ENCODE measurements at places on chromosomes 2 and 18. TPM values are rescaled to one million over a fixed set of nuclear protein-coding genes. Genes with fewer than 3 reads are reported as not detected.
A peak's percentile ranks its signal among the peaks of the same experiment; 100 is the strongest.

The ZSWIM2 gene
- 0.06 TPM for total RNA-seq

The KCNK3 gene
- 0.32 TPM for total RNA-seq

The WDPCP gene
- 7.7 TPM for total RNA-seq

The PCARE gene
- total RNA-seq, result not detected

The CFAP65 gene
- total RNA-seq, result not detected

The RND3 gene
- 96.0 TPM for total RNA-seq

The DYNAP gene
- not detected for total RNA-seq

The FBXO36 gene
- 3.1 TPM for total RNA-seq

The C2orf76 gene
- total RNA-seq, result 15.5 TPM

The CNOT9 gene
- total RNA-seq, result 82.1 TPM

The CENPA gene
- total RNA-seq, result 22.1 TPM

The AGXT gene
- total RNA-seq, result not detected

- DNase-seq, result no peak
Observed at GRCh38 chr2:130796290-130796689, 40.4 kb upstream of the ARHGEF4 start.

DNA sequence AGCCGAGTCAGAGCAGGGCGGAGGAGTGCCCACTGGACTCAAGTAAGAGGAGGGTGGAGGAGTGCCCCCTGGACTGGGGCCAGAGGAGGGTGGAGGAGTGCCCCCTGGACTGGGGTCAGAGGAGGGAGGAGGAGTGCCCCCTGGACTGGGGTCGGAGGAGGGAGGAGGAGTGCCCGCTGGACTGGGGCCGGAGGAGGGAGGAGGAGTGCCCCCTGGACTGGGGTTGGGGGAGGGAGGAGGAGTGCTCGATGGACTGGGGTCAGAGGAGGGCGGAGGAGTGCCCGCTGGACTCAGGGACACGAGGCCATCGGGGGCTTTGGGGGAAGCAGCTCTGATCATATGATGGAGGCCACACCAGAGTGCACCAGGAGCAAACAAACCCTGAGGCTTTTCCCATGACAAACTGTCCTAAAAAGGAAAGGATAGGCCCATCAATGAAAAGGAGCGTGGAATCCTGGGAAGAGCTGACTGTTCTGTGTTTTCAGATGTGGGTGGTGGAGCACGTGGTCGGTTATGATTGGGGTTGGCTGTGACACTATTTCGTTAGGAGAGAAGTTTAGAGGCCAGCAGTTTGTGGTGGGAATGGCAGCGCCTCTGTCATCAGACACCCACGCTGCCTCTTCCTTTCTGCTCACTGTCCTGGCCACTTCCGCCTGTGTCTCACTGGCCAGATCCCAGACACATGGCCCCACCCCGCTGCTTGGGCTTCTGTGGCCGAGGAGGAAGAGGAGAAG, 24.5 kb upstream of the HPCAL1 start:
- peak; percentile 96 for DNase-seq

GRCh38 chr2:122193622-122194021, 438.2 kb downstream of the TSN start:
- no peak for DNase-seq

DNA sequence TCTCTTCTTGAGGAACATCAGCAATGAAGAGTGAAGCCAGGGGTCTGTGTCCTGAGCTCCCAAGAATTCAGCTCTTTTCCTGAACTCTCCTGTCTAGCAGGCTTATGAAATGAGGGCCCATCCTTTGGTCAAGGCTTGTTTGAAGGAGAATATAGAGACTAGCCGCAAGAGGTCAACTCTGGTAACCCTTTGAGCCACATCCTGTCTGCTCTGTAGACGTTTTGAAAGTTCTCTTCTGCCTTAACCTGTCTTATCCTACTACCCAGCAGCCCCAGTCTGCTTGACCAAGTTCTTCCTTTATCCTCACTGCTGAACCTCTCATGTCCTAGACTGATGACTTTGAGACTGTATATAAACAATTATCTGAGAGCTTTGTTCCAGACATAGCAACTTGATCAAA, 5.4 kb downstream of the SEMA4F start:
- DNase-seq, result no peak

GRCh38 chr18:10791169-10791831, 265.5 kb downstream of the NAPG start:
- no peak for DNase-seq

DNA sequence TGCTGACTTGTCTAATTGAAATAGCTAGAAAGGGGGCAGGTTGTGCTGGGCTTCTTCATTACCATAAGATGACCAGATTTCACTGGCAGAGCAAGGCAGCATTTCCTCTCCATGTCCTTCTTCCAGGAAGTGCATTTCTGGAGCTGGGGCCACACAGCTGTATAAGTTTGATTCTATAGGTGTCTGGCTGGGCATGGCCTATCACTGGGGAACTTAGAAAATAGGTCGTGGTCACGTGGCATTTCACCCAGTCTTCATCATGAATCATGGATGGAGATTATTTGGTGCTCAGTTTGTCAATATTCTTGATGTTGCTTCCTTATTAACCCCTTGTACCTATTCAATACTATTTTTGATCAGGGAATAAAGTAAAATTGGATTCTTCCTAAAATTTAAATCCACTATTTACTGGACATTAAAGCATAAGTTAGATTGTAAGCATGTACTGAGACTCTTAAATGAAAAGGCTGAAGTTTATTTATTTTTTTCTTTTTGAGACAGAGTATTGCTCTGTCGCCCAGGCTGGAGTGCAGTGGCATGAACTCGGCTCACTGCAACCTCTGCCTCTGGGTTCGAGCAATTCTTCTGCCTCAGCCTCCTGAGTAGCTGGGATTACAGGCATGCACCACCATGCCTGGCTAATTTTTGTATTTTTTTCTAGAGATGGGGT, 49.5 kb upstream of the TMEM87B start:
- no peak for DNase-seq

DNA sequence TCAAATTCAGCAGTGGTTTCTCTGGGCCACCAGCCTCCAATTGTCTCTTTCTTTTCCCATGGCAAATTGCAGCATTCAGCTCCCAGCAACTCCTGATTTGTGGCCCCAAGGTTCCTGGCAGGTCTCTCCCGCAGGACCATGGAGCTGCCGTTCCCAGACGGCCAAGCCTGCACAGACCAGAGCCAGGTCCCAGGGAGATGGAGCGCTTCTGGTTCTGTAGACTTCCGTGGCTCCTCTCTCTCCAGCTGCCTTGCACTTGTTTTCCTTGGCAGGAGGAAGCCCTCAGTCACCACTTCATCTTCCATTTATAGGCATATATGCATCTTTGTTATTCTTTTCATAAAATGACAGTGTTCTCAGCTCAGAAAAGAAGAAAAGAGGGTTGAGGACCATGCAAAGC, 21.7 kb downstream of the TNP1 start:
- no peak for DNase-seq

GRCh38 chr2:2646433-2647051, 315.5 kb upstream of the MYT1L start:
- no peak for DNase-seq

GRCh38 chr18:50955253-50955652, 12.6 kb upstream of the ELAC1 start:
- no peak for DNase-seq

DNA sequence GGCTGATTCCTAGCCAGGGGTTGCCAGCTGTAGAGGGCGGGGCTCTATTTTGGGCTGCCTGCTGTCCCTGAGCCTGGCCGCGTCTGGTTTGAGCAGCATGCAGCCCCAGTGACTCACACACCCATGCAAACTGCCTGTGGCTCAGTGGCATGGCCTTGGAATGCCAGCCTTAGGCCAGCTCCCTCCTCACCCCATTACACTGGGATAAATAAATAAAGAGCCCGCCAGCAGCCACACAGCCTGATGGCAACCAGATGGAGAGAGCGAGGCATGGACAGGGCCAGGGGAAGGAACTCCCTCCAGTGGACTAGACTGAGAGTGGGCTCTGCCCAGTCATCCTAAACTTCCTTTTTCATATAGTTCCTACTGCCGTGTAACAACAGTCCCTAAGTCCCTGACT, 18.3 kb downstream of the NHEJ1 start:
- peak; percentile 95 for DNase-seq

DNA sequence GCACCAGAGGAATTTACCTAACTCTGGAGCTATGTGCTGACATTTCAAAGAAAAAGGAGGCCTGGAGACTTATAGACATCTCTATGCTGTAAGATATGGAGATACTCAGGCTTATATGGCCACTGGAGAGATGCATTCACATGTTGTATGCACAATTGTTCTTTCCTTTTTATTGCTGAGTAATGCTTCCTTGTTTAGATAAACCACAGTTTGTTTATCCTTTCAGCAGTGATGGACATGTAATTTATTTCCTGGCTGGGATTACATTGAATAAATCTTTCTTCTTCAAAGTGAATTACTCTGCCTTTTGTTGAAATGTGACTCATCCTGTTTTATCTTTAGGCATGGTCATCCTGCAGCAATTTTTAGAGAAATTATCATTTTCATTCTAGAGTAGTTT, 716.7 kb upstream of the GCFC2 start:
- DNase-seq, result no peak

DNA sequence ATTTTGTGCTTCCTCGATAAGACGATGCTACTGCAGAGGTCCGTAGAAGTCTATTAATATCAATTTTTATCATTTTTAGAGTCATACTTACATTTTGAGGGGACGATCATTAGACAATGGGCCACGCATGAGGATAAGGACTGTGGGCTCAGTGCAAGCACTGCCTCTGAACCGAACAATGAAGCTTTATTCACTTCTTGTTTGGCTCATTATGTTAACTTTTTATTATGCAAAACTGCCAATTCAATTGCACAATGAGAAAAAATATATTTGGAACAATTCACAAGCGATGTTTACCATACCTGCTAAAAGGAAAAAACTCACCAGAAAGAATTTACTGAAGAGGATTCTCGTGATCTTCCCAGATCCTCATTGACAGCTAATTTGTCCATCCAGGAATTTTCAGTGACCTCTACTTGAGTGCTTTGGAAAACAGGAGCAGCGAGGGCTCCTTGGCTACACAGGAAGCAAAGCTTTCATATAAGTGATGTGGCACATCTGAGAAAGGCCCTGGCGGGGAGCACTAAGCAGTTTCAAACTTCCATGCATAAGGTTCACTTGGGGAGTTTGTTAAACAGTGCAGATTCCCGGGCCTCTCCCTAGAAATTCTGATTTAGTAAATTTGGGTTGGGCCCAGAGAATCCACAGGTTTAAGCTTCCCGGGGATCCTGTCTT, 13.3 kb upstream of the CAPN13 start:
- no peak for DNase-seq

DNA sequence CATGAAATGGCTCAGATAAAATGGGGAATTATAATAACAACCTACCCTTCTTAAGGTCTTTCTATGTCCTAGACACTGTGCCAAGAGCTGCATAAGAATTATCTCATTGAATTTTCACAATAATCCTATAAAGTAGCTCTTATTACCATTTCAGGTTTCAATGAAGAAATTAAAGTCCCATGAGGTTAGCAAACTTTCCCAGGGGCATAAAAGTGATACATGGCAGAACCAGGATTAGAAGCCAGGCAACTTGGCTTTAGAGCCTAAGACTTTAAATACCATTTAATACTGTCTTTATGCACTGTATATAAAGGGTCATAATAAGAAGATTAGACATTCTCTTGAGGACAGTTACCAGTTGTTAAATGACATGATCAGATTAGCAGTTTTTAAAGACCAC, 130.1 kb downstream of the GCA start:
- DNase-seq, result no peak

GRCh38 chr2:177799531-177799930, 273.0 kb downstream of the PDE11A start:
- peak; percentile 14 for DNase-seq

DNA sequence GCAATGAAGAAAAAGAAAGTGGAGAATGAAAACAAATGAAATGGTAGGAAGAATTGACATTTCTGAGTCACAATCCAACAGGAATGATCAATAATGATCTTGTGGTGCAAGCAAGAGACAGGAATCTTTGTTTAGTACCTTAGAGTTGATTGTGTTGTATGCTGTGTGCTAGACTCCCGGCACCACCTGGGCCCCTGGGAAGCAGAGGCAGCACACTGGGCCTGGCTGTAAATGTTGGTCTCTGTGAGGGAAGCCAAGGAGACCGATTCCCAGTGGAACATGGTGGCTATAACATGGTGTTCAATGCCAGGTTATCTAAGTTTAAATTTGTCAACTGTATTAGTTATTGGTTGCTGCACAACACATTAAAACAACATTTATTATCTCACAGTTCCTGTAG, 9.8 kb upstream of the CWC22 start:
- no peak for DNase-seq

GRCh38 chr2:215705771-215706361, 270.0 kb upstream of the FN1 start:
- no peak for DNase-seq

- DNase-seq, result no peak
Observed at GRCh38 chr2:106189325-106189724, 4.8 kb downstream of the UXS1 start.

- no peak for DNase-seq
Observed at GRCh38 chr2:69217333-69218080, 169.5 kb downstream of the GFPT1 start.

DNA sequence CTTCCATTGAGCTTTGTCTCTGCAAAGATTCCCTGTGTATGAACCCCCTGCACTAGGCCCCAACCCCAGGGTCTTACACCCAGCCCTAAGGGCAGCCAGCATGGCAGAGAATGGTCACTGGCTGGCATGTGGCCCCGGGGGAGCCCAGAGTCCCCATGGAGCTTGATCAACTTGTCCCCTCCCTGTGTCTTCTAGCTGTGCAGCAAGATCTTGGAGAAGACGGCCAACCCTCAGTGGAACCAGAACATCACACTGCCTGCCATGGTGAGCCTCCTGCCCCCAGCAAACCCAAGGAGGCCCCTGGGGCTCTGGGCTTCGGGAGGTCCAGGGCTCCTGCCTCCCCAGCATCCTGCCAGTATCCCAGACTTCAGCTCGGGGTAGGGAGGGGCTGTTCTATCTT, 81.5 kb downstream of the DYSF start:
- no peak for DNase-seq

- DNase-seq, result no peak
Observed at GRCh38 chr2:153455861-153456260, 22.7 kb downstream of the RPRM start.

DNA sequence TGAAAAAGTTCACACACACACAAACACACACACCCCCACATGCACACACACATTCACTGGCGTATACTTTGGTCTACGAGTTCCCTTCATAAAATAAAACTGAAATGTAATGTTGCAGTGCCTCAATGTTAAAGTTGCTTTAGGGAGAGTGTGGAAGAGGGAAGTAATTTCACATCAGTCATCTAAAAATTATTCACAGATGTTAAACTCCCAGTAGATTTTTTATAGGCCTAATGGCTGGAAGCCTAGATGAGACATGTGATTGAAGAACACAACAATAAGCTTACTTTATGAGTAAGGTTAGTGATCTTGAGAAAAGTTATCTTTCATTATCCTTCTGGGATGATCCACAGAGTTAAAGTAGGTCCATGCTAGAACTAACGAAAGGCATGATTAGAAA, 506.7 kb upstream of the CNTNAP5 start:
- DNase-seq, result no peak

GRCh38 chr2:230537531-230537976, 121.6 kb downstream of the SP100 start:
- DNase-seq, result no peak

All from LHCN-M2 (cell line).